Activated gamma-delta T cell (primary cell): ENCODE measurements at places on chromosomes 6 and 20.

DNA sequence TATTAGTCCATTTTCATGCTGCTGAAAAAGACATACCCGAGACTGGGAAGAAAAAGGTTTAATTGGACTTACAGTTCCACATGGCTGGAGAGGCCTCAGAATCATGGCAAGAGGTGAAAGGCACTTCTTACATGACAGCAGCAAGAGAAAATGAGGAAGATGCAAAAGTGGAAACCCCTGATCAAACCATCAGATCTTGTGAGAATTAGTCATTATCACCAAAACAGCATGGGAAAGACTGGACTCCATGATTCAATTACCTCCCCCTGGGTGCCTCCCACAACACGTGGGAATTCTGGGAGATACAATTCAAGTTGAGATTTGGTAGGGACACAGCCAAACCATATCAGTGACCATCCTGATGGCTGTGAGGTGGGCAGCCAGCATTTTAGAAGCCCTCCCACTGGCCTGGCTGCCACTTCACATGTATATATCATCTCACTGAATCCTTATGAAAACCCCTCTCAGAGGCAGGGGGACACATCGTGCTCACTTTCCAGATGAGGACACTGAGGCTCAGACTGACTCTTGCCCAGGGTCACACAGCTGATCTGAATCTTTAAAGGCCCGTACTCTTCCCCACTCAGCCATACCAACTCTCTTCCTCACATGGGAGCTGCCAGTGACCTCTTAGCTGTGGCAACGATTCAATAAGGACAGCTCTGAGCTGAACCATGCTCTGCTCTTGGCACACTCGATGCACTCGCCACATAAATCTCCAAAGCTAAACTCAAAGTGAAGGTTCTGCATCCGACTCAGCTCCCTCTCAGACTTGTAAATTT is 25.7 kb downstream of the BMP7 start:
- no peak for DNase-seq

- no peak for DNase-seq
Observed at GRCh38 chr20:12837646-12838045, 171.1 kb upstream of the SPTLC3 start.

GRCh38 chr6:140548366-140548765 is 1173.9 kb upstream of the CITED2 start:
- DNase-seq: no peak

- no peak for DNase-seq
Observed at GRCh38 chr6:125612345-125612846, 137.0 kb upstream of the HEY2 start.
